ENCODE measurements at places on chromosomes 16 and 17.

- DNase-seq: no peak
Measured at GRCh38 chr16:71847096-71847495, 1.3 kb downstream of the ATXN1L start.

GRCh38 chr17:56807723-56808122 lies 26.0 kb downstream of the C17orf67 start:
- DNase-seq: no peak

DNA sequence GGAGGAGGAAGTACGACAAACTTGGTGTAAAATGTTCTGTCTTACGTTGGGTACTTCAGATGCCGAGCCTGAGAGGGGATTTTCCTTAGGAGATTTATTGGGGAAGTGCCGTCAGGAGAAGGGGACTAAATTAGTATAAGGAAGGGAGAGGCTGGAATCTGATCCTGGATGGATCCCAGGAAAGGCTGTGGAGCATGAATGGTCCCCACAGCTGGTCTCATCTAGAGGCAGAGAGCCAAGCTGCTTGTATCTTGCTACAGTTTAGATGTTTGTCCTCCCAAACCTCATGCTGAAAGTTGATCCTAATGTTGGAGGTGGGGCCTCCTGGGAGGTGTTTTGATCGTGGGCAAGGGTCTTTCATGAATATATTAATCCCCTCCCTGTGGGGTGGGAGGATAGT lies 798.4 kb upstream of the EEF2KMT start:
- DNase-seq: no peak

- no peak for DNase-seq
Measured at GRCh38 chr17:8005357-8005756, 2.9 kb downstream of the GUCY2D start.
